Dermis microvascular lymphatic vessel endothelial cell (primary cell): ENCODE measurements at places on chromosomes 4 and X.

DNA sequence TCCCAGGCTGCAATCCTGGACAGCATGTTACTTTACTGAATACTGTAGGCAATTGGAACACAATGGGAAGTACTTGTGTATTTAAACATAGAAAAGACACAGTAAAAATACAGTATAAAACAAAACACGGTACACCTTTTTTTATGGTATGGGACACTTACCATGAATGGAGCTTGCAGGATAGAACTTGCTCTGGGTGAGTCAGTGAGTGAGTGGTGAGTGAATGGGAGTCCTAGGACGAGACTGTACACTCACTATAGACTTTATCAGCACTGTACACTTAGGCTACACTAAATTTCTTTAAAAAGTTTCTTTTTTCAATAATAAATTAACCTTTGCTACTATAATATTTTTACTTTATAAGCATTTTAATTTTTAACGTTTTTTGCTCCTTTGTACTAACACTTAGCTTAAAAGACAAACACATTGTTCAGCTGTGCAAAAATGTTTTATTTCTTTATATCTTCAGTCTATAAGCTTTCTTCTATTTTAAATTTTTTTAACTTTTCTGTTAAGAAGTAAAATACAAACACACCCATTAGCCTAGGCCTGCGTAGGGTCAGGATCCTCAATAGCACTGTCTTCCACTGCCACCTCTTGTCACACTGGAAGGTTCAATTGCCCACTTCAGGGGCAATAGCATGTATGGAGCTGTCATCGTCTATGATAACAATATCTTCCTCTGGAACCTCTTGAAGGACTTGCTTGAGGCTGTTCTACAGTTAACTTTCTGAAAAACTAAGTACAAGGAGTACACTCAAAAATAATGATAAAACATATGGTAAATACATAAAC is 293.5 kb upstream of the FSTL5 start:
- DNase-seq = no peak

DNA sequence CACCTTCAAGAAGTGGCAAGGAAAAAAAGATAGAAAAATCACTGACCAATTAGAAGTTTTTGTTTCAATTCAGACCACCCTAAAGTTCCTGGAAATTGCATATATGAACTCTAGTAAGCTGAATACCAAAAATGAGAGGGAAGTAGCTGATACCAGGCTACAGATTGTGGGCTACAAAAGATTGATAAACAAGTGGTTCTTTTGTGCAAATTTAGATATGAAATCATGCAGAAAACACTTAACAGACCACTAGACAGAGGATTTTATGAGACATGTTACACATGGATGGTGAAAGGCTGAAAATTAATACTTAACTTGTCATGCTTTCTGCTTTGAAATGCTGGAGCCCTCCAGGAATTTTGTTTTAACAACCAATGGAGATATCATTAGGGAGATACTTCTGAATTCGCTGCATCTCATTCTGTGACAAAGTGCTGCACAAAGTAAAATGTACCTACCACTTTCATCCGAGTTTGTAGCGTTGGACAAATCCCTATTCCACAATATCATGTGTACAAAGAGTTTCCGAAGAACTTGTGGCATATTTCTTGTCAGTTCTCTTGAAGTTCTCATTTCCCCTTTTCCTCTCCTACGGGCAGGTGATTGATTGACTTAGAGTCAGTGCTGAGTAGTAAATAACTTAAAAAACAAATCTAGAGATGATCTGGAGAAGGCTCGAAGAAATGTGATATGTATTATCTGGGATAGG is 235.0 kb downstream of the PALLD start:
- no peak for DNase-seq

DNA sequence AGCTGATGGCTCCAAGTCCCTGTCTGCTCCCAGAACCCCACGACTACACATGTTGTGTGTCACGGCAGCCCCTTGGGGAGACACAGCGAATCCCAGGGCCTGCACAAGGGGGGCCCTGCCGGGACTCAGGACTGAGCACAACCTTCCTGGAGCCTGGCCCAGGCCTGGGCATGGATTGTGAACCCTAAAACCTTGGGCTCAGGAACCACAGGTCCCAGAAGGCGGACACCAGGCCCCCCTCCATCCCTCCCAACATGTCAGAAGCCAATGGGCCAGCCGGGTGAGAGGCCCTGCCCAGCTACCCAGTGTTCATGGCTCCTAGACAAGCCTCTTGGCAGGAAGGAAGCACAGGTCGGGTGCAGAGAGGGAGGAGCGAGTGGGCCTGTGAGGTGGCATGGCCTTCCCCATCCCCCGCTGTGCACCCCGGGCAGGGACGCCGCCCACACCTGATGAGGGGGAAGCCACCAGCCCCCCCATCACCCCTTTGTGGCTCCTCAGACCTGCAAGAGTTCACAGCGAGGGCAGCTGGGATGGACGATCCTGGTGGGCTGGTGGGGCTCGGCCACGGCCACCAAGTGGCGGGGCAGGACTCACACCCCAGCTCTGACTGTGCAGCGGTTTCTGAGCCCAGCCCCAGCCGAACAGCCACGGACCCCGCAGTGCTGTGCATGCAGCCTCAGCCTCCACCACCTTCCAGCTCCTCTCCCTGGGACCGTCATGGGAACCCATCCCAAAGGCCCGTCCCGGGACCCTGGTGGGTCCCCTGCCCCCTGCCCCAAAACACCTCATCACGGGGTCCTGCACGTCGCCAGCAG is 3.7 kb downstream of the PDE6B start:
- no peak for DNase-seq

DNA sequence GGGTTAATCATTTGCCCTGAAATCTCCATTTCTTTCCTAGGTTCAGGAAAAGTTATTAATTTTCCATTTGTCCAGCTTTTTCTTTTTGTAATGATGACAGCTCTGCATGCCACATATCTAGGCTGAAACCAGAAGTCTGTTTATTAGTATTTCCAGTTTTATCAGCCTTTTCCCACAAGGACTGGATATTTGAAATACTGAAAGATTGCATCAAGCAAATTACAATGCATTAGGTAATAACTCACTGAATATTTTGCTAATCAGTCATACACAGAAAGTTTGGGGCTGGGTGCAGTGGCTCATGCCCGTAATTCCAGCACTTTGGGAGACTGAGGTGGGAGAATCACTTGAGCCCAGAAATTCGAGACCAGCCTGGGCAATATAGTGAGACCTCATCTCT is 21.5 kb downstream of the SLC9A7 start:
- no peak for DNase-seq

DNA sequence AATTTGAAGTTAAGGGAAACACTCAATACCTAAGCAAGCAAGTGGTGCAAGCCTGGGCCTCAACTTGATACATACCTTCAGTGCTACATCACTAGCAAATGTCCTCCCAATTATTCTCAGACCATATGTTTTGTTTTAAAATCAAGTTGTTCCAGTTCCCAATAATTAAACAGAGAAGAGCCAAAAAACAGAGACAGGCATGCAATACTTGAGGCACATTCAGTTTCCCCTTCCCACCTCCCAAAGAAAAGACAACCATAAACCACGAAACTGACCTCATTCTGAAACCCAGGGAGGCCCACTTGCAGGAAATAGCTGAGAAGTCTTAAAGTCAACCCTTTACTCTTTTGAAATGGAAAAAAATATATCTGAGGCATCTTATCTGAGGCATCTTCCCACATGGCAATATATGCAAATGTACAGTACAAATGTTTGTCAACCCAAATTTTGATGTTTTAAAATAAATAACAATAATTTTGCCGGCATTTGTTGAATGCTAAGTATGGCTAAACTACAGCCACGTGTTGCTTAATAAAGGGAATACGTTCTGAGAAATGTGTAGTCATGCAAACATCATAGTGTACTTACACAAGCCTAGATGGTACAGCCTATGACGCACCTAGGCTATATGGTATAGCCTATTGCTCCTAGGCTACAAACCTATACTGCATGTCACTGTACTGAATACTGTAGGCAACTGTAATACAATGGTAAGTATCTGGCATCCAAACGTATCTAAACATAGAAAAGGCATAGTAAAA is 147.5 kb downstream of the TSPAN5 start:
- DNase-seq = no peak

DNA sequence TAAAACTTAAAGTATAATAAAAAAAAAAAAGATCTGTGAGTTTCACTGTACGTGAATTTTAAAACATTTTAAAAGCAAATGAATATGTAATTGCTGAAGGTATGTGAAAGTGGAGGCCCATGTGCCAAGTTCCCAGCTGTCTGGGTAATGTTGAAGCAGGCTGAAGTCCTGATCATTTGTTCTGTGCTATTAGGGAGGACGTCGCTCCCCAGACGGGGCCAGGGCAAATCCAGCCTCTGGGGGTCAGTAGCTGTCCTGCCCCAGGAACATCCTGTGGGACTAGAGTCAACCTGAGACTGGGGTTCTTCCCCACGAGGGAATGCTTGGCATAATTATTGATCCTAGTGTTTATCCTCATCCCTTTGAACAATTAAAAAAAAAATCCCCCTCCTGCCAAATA is 48.8 kb downstream of the PDE5A start:
- DNase-seq = no peak
